ENCODE measurements at places on chromosomes 4 and X.

GRCh38 chr4:64062991-64063390, 346.3 kb downstream of the TECRL start:
- no peak for DNase-seq

DNA sequence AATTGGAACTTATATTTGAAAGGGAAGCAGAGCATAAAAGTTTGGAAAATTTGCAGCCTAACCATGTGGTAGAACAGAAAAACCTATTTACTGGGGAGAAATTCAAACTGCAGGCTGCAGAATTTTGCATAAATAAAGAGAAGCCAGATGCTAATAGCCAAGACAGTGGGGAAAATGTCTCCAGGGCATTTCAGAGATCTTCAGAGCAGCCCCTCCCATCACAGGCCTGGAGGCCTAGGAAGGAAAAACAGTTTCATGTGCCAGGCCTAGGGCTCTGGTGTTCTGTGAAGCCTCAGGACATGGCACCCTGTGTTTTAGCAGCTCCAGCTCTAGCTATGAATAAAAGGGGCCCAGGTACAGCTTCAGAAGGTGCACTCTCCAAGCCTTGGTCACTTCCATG, 648.7 kb upstream of the FRG1 start:
- no peak for DNase-seq

DNA sequence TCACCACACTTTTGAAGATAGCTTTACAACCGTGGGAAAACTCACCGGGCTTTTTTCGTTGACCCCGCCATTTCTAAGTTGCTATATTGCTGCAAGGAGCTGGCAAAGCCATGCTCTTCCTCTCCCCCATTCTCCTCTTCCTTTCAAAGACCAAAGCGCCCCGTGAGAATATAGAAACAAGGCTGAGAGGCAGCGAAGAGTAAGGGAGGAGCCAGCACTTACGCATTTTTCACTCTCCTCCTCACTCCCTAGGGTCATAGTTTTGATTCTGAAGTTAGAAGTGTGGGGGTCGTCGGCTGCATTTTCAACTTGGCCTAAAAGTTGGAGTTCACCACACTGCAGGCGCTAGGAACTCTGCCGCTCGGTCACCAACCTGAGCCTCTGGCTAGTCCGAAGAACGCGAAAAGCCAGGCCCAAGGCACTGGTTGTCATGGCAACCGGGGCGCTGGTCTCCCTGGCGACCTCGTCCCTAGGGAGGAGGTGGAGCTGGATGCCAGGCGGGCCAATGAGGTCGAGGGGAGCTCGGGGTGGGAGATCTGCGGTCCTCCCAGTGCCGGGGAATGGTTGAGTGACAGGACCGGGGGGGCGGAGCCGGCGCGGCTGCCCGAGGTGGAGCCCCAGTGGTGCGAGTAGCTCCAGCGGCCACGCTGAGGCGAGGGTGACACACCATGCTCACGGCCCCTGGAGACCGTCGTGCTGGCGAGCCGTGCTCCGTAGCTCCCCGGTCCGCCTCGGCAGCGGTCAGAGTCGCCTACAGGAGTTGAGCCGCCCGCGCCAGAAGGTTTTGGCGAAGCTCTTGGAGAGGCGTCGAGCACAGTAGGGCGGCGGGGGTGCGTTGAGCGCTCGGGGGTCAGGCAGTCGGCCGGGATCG, at the start of gene PTPN13:
PTPN13 (plus strand) TSS at position 628 of the 871 bp plus-strand sequence. CDS start 40,942 bp downstream, outside the sequence.
- peak; percentile 58 for DNase-seq

DNA sequence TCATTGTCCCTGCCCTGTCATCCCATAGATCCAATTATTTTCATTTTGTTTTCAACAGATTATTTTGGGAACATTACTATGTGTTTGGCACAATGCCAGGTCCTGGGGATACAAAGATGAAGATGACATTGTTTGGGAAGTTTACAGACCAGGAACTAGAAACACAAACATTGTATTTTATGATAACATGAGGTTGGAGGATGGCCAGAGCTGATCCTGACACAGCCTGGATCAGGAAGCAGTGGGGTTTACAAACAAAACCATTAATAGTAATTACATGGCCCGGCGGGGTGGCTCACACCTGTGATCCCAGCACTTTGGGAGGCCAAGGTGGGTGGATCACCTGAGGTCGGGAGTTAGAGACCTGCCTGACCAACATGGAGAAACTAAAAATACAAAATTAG, 29.9 kb downstream of the CLRN2 start:
- DNase-seq = no peak

DNA sequence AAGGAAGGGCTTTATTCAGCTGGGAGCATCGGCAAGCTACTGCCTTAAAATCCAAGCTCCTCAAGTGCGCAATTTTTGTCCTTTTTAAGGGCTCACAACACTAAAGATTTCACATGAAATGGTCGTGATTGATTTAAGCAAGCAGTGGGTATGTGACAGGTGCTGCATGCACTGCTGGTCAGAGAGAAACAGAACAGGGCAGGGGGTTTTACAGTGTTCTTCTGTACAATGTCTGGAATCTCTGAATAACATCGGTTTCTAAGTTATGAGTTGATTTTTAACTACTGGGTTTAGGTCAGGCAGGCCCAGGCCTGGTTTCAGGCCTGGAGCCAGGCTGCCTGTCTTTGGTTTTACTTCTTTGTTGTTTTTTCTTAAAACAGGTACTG, 6.0 kb downstream of the UGT2B17 start:
- no peak for DNase-seq

GRCh38 chrX:122941806-122942205, 242.3 kb upstream of the GRIA3 start:
- no peak for DNase-seq

DNA sequence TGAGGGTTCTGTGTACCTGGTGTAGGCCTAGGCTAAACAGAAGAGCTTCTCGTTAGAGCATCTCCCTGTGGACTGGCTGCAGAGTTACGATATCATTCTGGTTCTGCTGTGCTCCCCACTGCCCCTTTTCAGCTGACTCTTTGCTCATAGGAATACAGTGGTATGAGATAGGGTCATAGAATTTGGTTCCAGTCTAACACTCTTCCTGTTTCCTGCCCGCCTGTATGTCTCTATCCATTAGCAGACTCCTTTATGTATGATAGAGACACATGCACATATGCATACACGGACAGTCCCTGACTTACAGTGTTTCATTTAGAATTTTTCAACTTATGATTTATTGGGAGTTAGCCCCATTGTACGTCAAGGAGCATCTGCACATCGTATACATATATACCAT, 15.3 kb downstream of the RNF4 start:
- DNase-seq = no peak

- DNase-seq = no peak
Observed at GRCh38 chrX:113800955-113801354, 782.9 kb upstream of the HTR2C start.

DNA sequence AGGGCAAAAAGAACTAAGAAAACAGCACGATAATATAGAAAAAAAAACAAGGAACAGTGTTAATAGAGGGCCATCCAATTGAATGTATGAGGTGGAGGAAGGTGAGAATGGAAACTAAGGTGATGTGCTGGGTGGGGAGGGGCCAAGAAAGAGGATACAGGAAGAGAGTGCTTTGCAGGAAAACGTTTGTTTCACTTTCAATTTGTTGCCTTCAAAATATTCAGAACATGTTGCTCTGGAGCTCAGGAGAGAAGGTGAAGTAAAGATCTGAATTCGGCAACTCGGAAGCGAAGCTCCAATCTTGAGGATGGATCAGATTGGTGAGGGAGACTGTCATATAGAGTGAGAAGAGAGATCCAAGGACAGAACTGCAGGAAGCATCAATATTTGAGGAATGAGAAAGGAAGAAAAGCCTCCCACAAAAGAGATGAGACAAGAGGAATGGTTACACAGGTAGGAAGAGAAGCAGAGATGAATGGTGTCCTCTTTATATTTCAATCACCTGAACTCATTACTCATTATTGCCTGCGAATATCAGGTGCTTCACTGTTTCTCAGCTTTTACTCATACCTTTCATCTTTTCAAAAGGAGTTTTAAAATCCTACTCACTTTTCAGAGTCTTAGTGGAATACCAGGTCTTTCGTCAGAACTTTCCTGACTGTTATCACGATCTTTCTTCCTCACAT, 14.7 kb upstream of the SEC24D start:
- no peak for DNase-seq

- no peak for DNase-seq
Observed at GRCh38 chrX:133749370-133749769, 236.0 kb downstream of the GPC3 start.

DNA sequence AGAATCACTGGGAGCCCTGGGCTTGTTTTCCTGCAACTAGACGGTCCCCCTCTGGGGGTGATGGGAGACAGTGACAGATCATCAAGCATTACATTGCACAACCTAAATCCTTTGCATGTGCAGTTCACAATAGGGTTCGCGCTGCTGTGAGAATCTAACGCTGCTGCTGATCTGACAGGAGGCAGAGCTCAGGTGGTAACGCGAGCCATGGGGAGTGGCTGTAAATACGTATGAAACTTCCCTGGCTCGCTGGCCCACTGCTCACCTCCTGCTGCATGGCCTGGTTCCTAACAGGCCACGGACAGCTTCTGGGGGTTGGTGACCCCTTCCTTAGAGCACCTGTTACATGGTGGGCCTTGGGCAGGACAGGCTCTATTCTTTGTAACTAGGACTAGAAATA, 10.4 kb downstream of the PAQR3 start:
- DNase-seq = no peak

- no peak for DNase-seq
Observed at GRCh38 chrX:17944833-17945497, 83.9 kb upstream of the RAI2 start.

DNA sequence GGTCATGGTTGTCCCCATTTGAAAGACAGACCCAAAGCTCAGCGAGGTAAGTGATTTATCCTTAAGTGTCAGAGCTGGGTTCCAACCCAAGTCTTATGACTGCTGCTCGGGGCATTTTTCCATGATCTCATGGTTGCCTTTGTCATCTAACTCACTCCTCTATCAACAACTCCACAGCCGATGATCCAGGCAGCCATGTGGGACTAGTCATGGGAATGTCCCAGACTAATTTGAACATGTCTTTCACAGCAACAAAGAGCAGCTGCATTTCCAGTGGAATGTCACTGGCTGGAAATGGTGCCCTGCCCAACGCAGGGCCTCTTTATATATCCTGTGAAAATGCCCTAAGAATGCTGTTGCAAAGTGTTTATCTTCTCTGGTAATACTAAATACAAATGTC, 284.8 kb upstream of the PPARGC1A start:
- no peak for DNase-seq

- no peak for DNase-seq
Observed at GRCh38 chr4:185587427-185588161, 52.3 kb upstream of the PDLIM3 start.

DNA sequence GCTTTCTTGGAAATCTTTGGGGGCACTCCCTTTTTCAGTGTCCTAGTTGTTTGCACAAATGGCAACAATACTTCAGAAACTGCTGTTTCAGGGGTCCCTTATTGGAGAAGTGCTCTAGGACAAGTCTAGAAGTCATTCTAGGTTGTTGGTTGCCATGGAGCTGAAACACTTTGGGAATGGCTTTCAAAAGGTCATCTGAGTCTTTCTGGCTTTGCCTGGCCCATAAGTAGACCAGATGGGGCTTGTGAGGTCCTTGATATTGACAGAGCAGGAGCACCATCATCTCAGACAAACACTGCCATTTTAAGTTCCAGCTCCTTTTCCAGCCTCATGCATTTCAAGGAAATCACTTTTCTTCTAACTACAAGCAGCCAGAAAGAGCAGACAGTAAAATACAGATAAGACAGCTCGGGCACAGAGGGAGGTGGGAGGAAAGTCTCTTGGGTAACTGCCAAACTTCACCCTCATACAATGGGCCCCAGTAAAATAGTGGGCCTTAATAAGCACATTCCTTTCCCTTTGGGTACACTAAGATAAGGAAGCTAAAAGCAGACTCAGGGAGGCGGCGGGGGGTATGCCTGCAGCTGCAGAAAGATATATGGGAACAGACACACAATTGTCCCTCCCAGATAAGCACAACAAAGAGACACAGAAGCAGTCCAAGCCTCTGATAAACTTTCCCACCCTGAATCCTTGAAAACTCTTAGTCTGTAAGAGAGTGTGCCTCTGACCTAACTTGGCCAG, 8.5 kb upstream of the NXF3 start:
- DNase-seq = no peak

DNA sequence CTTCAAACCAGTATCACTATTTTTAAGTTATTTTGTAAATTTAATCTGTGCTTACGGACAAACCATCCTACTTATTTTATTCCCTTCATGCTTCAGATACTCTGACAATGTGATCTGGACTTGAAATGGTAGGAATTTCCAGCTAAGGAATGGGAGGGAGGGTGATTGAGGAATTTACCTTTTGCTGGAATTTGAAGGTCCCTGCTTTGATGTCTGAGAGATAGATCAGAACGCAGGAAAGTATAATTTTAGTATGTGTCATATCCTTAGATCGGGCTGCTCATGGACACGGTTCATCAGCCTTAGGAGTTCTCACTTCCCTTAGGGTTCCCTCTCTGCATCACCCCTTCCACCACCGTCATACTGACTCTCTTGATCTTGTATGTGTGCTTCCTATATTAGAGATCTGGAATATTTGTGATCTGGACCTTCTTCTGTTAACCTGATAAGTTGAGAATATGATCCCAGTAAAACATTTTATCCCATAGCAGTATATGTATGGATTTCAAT, 16.8 kb downstream of the OCRL start:
- no peak for DNase-seq

DNA sequence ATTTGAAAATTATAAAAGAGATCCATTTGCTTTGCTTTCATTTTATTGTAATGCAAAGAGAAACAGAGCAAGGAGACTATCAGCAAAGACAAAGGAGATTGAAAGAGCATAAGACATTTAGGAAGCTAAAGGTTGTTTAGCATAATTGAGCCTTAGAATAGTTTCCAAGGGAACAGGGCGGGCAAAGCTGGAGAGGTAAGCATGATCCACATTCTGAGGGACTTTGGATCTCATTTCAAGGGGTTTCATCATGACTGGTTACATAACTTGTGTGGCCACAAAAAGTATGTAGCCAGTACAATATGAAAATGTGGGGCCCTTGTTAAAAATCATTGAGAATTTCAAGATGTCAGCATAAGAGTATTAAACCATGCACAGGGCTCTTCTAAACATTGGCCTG, 406.5 kb downstream of the RPA4 start:
- no peak for DNase-seq

DNA sequence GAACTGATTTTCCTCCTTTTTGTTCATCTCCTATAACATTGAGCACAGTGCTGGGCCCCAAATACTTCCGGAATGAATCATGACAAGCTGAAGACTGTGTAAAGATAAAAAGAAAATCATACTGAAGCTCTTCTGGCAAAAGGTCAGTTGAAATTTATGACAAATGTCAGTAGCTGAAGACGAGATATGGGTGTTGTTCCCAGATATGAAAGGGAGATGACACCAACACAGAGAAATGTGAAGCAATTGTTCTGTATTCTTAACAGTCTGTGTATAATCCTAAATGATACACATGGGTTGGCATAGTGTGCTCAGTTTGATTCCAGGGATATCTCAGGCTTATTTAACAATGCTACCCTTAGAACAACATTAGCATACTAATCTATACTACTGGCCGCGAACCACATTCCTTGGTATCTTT, 170.5 kb upstream of the PITX2 start:
- DNase-seq = no peak

DNA sequence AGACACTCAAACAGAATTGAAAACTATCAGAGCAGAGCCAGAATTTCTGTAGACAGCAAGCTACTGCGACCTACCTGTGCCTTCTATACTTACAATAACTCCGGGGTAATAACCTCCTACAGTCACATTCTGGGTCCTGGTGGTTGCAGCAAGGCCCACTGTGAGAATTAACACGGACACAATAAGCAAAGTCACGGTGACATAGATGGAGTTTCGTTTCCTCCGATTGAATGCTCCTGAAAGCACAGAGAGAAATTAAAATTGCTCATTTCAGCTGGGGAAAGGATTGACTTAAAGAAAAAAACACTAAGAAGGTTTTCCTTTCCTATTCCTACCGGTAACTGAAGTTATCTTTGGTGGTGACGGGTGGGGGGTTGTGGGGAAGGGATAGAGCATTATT, 7.0 kb downstream of the TMEM255A start:
- no peak for DNase-seq
